ENCODE measurements at places on chromosomes 7 and 10.

GRCh38 chr10:62248465-62248864 is 20.2 kb downstream of the RTKN2 start:
- no peak for DNase-seq

DNA sequence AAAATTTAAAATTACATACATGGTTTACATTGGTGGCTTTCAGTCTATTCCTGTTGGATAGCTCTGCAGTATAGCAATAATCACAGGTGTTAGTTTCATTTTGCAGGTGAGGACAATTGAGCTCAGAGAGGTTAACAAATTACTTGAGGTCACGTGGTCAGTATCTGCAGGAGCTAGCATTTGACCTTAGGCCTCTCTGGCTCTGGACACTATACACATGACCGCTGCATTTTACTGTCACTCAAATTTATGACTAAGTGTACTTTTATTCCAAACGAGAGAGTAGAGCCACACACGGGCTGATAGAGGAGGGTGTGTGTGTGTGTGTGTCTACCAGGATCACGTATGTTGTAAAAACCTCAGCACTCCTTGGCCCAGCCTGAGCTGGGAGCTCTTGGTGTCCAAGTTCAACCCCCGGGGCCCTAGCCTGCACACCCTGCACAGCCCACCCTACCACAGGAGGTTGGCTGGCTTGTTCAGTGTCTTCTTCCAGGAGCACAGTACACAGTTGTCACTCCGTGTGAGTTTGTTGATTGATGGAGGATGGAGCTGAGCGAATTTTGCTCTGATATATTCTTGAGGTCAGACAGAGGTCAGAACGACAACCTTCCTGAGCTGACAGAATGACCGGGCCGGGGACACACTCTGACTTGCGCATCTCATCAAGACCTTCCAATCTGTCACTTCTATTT is 272.7 kb downstream of the GFRA1 start:
- no peak for DNase-seq

DNA sequence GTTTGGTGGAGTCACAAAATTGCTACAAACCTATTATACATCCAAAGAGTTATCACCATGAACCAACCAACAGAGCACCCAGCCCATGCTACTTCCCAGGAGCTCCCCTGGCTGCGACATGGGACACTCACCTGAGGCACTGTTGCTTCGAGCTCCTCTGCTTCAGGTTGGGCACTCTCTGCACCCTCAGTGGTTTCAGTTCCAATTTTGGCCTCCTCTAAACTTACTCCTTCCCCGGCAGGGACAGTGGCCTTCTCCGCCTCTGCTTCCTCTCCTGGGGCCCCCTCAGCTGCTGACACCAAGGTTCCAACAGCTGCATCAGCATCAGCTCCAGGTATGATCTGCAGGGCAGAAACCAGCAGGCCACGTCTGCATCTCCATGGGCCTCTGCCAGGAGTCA is 120.4 kb upstream of the TARP start:
- no peak for DNase-seq

DNA sequence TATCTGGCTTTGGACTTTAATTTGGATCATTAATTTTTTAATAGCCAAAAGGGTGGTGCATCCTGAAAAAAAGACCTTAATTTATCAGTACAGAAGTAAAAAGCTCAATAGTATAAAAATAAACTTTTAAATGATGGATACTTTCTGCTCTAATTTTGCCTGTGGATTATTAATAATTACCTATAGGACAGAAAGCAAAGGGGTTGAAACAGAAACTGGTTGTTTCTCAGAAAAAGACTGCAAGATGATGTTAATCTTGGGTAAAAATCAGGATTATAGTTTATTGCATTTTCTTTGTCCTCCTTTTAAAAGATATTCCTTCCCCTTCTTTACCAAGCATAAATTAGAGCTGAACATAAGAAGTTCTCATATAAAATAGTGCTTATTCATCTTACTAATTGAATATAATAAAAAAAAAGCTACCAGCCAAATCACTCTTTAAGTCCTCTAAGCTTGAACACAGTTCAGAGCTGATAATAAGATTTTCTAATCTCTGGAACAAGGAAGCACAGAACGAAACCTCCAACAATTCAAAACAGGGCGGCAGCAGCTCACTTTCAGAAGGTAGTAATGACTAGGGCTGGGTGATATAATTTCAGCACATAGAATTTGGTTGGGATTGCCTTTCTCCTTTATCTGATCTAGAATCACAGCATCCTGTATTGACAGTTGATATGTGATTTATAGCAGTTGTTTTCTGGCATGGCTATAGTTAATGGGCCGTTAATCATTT is 8.1 kb upstream of the GPR85 start:
- no peak for DNase-seq

DNA sequence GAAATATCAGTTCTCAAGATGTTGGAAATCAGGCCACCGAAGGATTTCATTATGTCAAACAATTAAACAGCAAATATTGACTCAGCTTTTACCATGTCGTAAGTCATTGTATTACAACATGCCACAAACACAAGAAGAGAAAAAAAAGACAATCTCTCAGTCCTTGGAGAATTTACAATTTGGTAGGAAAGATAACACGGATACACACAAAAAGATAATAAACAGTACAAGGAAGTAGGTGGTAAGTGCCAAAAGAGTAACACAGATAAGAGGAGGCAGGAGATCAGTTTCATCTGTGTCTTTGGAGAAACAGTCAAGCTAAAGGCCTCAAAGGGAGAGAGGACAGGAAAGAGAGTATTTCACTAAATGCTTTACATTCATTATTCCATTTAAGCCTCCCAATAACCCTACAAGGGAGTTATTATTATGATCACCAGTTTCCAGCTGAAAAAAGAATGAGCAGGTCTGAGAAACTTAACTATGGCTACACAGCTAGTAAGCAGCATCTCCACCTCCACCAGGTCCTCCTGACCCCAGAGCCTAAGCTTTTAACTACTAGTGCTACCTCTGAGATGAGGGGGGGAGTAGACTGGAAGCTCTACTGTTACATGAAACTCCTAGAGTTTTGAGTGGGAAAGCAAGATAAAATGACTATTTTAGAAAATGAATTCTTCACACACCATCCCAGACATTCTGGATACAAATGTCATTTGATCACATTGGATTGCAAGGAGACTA is 13.9 kb upstream of the DNAJC1 start:
- DNase-seq, result no peak

GRCh38 chr7:151361193-151361959 is 19.8 kb downstream of the NUB1 start:
- DNase-seq, result no peak

DNA sequence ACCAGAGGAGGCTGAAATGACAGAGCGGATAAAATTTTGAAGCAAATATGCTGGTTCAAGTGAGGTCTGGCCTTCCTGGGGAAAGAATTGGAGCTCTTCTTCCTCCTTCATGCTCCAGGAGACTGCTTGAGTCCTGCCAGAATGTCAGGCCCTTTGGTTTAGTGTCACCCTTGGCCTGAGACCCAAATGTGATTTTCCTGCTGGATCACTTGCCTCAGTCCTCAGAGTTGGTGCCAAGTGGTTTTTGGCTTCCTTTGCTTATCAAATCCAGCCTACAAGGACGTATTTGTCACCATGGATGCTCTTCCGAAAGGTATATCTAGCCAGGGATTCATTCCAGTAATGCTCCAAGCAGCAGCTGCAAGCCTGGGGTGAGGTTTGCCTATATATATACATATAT is 118.4 kb downstream of the PLPP4 start:
- no peak for DNase-seq
